ENCODE measurements at places on chromosomes 13 and 19.

- no peak for DNase-seq
These were observed 6.0 kb upstream of the FNDC3A start for GRCh38 chr13:48969685-48970084.

DNA sequence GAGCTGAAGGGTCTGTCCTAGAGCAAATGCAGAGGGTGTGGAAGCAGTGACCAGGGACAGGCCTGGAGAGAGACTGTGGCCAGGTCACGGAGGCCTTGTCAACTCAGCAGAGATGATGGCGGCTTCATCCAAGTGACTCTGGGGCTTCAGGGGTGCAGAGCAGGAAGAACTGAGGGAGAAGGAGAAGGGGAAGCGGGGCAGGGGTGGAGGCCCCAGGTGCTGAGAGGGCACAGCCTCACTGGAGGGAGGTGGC is 299.1 kb downstream of the ZNF536 start:
- DNase-seq: no peak

GRCh38 chr13:27504128-27504867 is 53.9 kb upstream of the MTIF3 start:
- peak; percentile 67 for DNase-seq

- DNase-seq: no peak
These were observed 1385.3 kb upstream of the SPRY2 start for GRCh38 chr13:81726037-81726726.

DNA sequence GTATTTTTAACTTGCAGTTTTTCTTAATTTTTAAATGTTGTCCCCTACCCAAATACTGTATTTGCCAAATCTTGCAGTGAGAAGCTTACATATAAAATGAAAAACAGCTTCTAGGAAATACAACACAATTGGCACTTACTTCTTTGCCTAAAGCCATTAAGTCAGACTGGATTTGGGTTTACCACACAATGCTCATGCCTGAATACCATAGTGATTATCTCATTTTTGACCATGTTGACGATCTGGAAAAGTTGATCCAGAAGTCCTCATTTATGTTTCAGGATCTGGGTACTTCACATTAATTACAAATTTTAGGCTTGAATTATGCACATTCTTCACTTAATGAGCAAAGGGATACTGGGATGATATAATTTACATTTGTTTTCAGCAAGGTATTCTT is 2.4 kb downstream of the RNF6 start:
- DNase-seq: no peak

GRCh38 chr13:98299966-98300350 is 122.9 kb upstream of the RNF113B start:
- no peak for DNase-seq

GRCh38 chr19:20481736-20482135 is 83.8 kb downstream of the ZNF737 start:
- no peak for DNase-seq

- no peak for DNase-seq
These were observed 27.7 kb downstream of the WASF3 start for GRCh38 chr13:26585136-26585535.

- no peak for DNase-seq
These were observed 5.9 kb upstream of the ARGLU1 start for GRCh38 chr13:106573868-106574267.

DNA sequence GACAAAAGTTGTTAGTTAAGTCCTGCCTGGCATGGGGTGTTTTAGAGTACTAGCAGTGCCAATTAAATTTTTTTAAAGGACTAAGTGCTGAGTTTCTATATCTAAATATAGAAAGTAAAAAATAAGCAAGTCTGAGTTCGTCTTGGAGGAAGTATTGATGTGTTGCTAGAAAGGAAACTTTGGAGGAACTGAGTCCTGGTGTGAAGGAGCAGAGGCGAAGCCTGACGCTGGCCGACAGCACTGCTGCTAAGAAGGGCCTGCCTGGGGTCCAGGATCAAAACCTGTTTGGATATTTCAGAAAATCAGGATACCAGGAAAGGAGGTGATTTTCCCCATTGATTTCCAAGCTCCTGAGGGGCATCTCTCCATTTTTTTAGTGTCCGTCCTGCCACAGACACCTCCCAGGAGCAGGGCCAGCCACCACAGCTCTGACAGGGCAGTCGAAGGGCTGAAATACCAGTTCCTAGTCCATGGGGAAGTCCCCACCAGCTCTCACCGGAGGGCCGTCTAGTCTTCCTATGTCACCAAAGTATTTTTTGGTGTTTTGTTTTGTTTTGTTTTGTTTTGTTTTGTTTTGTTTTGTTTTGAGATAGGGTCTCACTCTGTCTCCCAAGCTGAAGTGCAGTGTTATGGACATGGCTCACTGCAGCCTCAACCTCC is 38.2 kb upstream of the NPAS1 start:
- no peak for DNase-seq

DNA sequence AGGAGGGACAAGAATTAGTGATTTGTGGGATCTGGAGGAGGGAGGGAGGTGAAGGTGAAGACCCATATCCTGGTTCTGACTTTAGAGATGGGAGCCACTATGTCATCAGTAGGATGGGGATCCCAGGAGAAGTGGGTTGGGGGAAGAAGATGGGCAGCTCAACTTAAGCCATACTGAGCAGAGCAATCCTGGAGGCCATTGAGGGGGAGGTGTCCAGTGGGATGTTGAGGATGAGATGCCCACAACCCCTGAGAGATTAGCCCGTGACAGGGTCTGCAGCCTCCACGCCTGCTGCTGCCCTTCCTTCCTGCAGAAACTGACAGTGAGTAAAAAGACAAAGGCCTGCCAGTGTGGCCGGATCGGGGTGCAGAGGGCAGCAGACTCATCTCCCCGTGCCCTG is 11.2 kb upstream of the SIGLEC6 start:
- no peak for DNase-seq

- no peak for DNase-seq
These were observed 19.3 kb upstream of the SGCG start for GRCh38 chr13:23161481-23161825.

- no peak for DNase-seq
These were observed 57.8 kb downstream of the MBNL2 start for GRCh38 chr13:97279913-97280312.

DNA sequence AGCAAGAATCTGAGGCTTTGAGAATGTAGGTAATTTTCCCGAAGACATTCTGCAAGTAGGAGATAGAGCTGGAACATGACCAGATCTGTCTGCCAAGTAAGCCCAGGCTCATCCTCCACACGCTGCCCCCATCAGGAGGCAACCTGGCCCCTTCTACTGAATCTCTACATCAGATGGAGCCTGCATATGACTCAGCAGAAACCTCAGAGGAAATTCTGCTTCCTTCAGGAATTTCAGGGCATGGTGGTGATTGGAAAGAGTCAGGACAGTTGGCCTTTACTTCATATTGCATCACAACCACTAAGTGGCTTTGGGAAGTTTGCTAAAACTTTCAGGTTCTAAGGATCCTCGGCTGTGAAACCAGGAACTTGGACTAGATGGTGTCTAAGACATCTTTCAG is 85.2 kb downstream of the LRRC63 start:
- DNase-seq: no peak

GRCh38 chr19:55173714-55174409 is 6.2 kb downstream of the SYT5 start:
- DNase-seq: no peak

GRCh38 chr19:13887018-13887436 is 10.1 kb downstream of the NANOS3 start:
- no peak for DNase-seq

DNA sequence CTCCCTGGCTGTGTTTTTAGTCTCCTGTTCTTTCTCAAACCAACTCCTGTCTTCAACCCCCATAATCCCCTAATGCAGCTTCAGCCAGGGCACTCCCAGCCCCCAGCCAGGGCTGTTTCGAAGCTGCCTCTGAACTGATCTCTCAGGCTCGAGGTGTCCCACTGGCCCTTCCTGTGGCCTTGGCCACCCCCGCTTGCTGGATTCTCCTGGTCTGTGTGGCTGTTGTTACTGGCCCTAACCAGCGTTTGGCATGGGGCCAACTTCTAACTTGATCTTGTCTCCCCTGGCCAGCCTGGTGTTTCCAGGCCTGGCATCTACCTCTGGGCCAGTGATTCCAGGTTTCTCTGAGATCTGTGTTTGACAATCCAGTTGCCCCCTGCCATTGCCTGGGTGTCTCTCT is 11.0 kb downstream of the XAB2 start:
- DNase-seq: no peak

- no peak for DNase-seq
These were observed 11.2 kb upstream of the ZNF358 start for GRCh38 chr19:7504684-7505083.

DNA sequence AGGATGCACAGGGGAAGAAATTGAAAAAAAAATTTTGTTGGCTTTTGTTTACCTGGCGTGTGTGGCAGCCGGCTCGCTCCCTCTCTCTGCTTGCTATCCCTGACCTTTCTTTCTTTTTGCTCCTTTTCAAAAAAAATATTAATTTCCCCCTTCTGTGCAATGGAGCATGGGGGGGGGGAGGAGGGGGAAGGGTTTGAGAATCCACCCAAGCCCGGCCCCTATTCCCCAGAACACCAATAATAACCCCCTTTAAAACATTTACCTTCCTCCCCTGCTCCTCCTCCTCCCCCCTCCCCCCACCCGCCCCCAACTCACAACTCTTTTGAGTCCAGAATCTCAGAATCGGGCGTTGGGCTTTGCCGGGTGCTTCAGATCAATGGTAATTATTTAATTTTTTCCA is 28.4 kb downstream of the NFIX start:
- no peak for DNase-seq

GRCh38 chr19:51749979-51750378 is 1.7 kb downstream of the FPR1 start:
- no peak for DNase-seq

Data from osteocyte (in vitro differentiated cells).